ENCODE measurements at places on chromosomes 3 and 15.
A peak's percentile ranks its signal among the peaks of the same experiment; 100 is the strongest.

DNA sequence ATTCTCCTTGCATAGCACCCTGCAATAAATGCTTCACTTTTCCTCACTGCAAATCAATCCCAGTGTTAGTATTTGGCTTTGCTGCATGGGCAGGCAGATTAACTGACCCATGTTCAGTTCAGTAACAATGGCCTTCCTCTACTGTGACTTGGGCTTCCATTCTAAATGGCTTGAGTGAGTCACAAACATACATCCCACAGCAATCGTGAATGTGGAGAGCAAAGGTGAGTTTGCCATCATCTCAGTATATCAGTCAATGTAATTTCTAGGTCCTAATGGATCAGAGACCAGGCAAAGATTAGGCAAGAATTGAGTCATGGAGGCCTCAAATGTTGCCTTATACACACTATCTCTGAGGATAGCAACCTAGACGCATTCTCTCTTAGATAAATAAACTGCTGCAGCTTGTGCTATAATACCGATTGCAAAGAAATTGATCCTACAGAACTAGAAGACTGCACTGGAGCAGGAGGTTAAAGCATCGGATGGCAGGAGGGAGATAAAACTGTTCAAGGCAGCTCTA is 8.3 kb upstream of the ATP8B4 start:
- DNase-seq, result no peak

DNA sequence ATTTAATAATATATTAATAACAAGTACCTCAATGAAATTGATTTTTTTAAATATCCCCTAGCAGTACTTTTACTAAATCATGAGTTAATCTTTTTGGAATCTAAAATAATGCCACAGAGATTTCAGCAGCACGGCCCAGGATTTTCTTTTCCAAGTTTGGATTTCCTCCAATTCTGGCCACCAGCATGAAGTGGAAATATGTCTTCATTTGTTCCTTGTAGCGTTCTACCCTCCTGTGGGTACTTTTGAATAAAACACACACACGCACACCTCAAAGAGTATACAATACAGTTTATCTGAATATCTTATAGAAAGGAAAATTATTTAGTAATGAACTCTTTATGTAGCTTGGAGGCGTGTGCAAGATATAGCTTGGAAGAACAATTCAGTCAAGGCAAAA is 125.1 kb upstream of the STT3B start:
- DNase-seq, result no peak

DNA sequence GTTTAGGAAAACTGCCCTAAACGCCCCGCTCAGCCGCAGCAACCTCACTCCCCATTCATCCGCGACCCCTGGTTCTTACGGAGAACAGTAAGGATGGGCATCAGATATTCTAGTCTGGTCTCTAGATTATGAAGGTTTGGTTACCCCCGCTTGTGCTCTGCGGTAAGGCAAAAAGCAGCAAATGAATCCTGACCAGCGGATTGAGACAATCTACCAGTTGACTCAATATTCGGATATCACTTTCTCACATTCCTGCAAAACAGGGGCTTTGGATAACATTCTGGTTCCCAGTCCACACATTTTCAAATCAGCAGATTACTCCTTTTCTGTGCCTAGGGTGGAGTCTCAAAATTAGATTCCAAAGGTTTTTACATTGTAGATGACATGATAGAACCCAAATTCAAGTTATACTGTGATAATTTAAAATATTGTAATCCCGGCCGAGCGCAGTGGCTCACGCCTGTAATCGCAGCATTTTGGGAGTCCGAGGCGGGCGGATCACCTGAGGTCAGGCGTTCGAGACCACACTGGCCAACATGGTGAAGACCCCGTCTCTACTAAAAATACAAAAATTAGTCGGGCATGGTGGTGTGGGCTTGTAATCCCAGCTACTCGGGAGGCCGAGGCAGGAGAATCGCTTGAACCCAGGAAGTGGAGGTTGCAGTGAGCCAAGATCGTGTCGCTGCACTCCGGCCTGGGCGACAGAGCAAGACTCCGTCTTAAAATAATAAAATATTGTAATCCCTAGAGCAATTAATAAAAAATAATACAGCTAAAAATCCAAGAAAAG is 1.1 kb upstream of the CYFIP1 start:
- no peak for DNase-seq

DNA sequence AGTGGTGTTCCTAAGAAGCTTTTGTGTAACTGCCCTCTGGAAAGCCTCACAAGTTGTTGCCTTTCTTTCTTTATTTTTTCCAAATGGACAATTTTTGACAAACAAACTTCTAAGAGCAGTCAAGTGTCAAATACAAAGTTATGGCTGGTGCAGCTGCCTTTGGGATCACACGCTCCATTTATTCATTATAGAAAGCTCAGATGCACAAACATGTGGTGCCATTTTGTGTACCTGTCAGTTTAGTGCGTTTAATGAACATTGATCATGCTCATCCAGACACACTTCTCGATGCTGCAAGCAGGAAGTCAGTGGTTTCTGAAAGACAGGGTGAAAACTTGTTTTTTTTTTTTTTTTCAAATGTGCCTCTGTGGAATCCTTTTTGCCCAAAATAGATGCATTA is 324.5 kb downstream of the CNTN4 start:
- DNase-seq, result no peak

DNA sequence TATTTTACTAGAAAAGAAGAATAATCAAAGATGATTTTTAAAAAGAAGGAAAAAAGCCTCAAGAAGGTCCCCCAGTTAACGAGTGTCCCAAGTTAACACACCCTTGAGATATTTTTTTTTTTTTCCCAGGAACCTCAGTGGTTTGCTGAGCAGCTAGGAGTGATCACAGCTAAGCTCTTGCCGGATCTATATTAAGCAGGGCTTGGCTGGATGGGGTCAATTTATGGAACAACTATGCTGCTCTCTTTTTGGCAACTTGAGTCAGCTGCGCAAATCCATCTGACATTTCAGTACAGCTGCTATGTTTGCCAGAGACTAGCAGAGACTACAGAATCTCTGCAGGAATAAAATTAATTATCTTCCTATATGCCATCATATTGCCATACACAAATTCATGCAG is at the start of gene LMOD3:
LMOD3 (minus strand) TSS at position 193 of the 400 bp plus-strand sequence. CDS start 209 bp downstream, outside the sequence.
- DNase-seq, result no peak

DNA sequence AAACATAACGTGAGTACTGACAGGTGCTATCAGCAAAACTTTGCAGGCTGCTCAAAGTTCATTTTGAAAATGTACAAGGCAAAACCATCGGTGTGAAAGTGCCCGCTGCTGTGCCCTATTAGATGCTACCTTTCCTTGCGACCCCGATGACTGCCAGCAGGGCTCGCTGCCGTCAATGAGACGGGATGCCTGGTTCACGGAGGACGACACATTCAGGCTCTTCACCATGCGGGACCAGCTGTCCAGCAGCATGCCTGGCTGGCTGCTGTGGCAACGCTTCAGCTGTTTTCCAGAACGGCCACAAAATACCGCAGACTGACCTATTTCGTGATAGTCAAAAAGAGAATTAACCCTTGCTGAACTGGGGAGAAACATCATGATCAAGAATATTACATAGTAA is 92.7 kb upstream of the OCA2 start:
- DNase-seq, result peak; percentile 15

DNA sequence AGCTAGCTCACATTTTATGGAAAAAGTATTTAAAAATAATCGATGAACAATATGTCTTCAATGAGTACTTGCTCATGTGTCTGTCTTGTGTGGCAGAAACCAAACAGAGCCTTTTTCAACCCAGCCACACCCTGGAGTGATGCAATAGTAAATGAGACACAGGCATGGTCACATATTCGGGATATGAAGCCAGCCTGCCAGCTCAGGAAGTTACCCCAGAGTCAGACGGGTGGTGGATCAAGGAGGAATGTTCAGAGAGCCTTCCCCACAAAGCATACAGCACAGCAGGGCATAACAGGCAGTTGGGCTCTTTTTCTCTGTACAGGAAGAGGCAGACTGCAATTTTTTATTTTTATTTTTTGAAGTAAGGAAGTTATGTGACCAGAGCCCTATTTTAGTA is 27.3 kb downstream of the LARP6 start:
- DNase-seq, result no peak

DNA sequence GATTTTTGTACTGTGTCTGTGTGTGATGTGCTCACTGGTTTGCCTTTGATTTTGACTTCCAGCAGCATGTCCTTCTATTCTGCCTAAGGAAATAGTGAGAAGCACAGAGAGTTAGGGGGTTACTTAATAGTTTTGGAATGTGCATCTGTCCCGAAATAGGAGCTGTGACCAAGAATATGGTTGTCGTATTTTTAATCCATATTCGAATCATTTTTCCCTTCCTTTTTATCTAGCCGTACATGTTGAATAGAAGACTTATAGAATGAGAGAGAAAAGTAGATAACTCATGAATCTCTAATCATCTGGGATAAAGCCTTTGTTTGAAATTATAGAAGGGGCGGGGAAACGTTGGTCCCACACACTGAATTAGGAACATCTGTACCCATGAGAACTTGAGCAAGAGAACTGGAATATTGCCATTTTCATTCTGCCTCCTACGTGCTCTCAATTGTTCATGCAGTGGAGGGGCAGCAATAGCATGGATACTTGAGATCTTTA is 23.6 kb downstream of the CRTC3 start:
- DNase-seq, result no peak

DNA sequence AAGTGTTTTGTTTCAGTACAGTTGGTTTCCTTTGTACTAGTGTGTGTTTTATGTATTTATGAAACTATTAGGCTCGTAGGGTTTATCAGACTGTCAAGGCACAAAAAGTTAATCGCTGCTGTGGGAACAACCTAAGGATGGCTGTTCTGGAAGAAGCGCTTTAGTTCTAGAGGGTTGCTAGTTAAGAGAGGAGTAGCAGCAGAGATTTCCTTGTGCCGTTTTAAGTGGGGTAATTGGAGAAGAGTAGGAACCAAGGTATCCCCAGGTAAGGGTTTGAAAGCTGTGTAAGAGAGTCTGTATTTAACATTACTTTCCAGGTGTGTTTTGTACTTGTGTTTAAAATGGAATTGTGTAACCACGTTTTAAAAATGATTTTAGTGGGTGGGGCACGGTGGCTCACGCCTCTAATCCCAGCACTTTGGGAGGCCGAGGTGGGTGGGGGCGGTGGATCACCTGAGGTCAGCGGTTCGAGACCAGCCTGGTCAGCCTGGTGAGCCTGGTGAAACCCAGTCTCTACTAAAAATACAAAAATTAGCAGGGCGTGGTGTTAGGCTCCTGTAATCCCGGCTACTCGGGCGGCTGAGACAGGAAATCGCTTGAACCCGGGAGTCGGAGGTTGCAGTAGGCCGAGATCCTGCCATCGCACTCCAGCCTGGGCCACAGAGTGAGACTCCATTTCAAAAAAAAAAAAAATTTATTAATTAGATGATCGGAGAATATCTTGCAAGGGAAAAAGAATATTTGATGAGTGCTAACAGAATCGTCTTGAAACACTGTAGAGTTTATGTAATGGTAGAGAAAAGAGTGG is 2.6 kb downstream of the MORF4L1 start:
- DNase-seq, result no peak

DNA sequence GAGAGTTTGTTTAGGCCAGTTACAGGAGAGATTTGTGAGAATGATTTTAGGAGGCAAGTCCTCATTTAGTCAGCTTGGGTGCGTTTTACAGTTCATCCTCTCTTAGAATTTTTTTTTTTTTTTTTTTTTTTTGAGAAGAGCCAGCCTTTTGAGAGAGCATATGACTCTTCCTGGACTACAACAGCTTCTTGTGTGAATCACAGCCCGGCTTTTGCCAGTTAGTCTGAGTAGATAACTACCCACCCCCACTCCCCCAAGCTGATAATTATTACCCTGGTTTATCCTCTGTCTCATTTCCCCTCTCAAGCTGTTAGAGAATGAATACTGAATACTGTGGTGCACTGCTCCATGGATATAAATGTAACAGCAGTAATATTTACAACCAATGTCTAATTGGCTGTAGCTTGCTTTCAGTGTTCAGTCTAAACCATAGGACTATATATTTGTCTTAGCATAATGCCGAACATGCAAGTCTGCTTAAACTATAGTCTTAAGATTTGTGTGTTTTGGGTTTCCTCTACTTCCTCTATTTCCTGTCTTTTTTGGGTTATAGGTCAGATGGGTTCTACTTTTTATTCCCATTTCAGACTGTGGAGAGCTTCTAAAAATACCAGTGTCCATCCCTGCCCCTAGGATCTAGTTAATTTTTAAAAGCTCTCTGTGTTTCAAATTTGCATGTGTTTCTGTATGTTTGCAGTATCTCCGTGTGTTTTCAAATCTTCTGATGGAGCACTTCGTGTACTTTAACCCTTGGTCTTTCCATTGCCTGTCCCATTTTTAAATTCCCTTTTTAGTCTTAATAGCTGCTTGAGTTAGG is 8.0 kb downstream of the CHD2 start:
- no peak for DNase-seq

DNA sequence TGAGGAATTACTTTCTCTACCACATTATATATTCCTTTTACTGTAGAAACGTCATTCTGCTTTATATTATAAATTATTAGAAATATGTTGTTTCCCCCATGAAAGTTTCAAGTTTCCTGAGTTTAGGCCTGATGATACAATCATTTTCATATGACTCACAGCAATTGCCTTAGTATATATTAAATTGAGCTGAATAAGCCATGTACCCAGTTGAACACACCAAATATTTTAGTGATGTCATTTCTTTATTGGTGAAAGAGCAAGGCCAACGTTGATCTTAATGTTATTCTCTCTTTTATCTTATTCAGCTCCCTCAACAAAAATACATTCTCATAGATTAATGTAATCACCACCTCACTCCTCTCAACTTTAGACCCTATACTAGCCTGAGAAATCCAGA is 30.8 kb downstream of the B3GNT5 start:
- no peak for DNase-seq

DNA sequence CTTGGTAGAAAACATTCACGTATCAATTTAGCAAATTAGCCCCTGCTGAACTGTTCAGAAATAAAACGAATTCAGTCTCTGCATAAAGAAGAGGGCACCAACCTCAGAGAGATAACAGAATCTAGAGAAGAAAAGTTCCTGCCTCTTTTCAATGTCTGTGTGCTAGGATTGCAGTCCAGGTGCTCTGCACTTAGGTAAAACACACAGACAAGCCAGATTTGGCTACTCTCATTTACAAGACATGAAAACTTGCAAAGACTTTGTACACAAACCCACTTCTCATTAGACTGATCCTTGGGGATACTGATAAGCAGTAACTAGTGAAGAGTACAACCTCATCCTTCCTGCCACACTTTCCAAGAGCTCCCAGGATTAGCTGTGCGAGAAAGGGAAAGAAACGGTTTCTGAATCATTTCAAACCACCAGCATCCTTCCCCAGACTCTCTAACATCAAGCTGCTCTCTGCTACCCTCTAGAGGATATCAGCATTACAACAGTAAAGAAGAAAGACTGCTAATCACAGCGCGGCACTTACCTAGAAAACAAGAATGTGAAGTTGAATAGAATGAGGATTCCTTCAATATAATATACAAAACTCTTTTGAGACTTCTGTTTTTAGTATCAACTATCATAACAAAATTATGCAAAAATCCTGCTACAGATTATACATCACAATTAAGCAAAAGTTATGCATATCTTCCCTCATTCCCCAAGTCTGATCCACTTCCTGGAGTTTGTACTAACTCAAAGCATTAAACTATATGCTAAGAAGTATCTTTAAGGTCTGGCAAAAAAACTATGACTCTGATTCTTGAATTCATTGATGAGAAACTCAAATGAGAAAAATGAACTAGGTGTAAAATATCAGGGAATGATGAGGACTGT is 306.4 kb downstream of the MAGI1 start:
- DNase-seq, result no peak

Measured in NCI-H2107 (cell line).